ENCODE measurements at places on chromosomes 6 and 20.

- DNase-seq: no peak
Measured at GRCh38 chr6:42049948-42050296, 402 bp upstream of the TAF8 start.

DNA sequence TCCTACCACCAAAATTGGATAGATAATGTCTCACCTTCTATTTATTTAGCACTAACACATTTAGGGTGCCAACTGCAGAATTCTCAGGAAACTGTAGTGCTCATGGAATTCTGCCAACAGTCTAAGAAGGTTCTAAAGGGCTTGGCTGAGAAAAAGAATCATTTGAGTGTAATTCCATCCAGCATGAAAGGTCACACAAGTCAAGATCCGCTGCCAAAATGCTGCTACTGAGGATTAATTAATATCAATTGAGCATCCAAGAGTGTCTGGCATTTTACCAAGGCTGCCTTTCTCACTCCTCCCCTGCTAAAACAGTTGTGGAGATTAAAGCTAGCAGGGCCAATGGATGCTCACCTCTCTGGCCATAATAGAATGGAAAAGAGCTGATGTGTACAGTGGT is 112.7 kb downstream of the FHL5 start:
- no peak for DNase-seq

DNA sequence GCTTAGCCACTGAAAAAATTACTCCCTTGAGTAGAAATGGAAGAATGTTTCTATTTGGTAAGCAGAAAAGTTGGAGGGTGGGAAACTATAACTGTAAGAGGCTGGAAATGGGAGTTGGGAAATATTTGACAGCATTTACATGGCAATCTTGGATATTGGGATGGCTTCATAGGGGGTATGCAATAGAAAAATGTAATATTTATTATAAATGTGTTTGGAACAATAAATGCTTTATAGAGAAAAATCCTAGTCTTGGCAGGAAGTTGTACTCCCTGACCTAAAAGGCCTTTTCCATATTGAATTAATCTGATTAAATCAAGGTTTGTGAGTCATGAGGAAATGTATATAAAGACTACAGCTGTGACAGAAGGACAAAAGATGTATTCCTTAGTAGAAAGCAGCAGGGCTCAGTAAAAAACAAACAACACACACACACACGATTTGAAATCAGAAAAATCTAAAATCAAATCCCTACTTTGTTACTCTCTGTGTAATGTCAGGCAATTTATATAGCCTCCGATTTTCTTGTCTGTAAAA is 272.3 kb downstream of the CD109 start:
- DNase-seq: no peak

DNA sequence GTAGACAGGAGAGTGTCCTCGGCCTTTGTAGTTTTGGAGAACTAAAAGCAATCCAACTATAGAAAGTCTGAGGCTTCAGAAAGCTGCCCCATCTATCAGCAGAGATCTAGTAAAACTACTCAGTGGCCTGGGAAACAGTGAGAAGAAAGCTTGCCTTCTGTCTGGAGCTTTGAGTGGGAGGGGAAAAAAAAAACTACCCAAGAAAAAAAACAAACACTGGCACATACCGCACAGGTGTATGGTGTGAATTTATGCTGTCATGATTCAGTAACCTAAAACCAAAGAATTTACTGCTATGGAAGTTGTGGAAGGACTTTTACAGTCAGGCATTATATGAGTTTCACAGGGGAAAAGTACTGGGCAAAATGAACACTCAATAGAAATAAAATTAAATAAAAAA is 280.5 kb downstream of the ADGRB3 start:
- no peak for DNase-seq
